ENCODE measurements at places on chromosomes 6 and 20.

DNA sequence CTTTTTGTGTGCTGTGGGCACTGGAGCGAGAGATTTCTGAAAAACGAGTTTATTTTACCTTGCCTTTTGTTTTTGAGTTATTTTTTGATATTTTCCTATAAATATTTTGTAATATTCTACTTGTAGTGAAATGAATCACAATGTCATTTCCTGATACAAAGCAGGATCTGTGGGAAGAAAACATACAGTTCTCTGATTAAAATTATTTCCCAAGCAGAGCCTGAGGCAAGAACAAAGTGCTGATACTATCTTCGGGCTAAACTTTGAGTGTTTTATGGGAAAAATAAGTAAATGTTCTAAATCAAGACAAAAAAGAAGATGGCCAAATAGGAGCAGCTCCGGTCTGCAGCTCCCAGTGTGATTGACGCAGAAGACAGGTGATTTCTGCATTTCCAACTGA is 33.7 kb upstream of the ELOVL5 start:
- no peak for DNase-seq

DNA sequence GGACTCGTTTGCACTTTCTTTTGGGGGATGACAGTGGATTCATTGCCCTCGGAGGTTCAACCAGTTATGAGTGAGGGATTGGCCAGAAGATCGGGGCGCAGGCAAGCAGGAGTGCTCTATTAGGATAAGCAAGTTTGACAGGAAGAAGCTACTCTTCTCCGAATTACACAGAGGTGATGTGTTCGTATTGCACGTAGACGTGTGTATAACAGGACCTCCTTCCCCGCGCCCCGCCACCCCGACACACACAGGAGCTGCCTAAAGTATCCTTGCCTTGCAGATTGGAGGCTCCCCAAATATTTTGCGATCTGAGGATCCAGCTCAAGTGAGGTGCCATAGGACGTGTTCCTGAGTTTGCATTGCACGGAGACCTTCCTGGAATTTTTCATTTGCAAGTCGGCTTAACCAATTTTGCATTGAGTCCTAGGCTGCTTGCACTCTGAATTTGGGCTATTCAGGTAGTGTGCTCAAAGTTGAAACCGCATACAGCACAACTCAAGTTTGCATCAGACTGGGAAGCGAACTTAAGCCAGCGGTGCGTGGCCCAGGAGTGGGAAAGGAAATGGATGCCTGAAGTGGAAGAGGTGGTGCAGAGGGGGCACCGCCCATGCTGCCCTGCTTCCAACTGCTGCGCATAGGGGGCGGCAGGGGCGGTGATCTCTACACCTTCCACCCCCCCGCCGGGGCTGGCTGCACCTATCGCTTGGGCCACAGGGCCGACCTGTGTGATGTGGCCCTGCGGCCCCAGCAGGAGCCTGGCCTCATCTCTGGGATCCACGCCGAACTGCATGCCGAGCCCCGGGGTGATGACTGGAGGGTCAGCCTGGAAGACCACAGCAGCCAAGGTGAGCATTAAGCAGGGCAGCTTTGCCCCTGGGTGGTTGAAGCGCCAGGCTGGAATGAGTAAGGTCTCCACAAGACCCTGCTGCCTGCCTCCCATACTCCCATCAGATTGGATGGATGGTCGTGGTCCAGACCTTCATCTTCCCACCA is 770 bp downstream of the TCF19 start:
- peak; percentile 46 for DNase-seq

DNA sequence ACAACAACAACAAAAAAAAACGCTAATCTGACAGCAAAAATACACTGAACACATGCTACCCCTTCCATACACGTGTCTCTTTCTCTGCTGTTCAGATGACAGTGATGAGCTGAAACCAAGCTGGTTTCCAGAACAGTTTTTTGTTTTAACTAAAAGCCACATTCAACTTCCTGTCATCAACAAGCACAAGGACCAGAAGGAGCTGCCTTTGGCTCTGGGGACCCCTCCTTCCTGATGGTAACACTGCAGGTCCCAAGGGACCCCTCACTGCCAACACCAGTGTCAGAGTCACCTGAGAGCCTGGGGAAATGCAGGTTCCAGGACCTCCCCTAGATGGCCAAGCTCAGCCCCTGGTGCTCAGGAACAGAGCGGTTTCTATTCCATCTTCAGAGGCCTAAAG is 6.0 kb downstream of the CST7 start:
- DNase-seq, result no peak

DNA sequence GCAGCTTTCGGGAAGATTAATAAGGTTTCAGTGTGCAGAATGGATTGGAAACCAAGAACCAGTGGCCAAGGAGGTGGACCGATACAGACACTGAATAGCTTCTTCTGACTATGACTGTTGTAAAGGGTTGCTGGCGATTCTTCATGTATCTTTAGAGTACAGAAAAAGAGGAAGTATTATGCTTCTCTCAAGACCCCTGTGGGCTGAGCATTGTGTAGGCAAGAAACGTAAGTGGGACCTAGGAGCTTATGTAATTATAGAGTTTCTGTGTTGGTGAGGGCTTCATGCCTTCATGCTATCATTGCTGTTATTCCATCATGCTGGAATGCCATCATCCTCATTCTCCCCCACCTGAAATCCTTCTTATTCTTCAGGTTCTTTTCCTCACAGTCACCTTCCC is 105.4 kb upstream of the AKIRIN2 start:
- DNase-seq, result no peak

GRCh38 chr6:147664092-147664491 is 155.6 kb downstream of the SAMD5 start:
- DNase-seq, result no peak

- DNase-seq, result no peak
Measured at GRCh38 chr20:43017241-43018030, 172.3 kb downstream of the PTPRT start.

- DNase-seq, result no peak
Measured at GRCh38 chr6:7122684-7123083, 14.9 kb downstream of the RREB1 start.

DNA sequence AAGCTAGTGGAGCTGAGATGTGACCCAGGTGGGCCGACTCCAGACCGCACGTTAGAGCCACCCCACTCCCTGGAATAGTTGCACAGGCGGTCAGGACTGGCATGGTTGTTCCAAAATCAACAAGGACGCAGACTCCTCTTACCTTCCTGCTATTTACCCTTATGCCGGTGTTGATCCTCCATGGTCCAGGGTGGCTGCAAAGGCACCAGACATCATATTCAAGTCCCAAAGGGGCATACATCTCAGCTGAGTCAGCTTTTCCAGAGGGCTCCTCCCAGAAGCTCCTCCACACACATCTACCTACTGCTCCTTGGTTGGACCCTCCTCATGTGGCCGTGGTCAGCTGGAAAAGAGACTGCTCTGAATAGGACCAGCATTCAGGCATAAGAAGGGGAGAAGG is 112.2 kb downstream of the SYCP2 start:
- DNase-seq, result no peak

- DNase-seq, result no peak
Measured at GRCh38 chr20:57507477-57507876, 17.5 kb downstream of the CTCFL start.

- peak; percentile 54 for DNase-seq
Measured at GRCh38 chr6:5135788-5136376, 50.7 kb downstream of the PPP1R3G start.

DNA sequence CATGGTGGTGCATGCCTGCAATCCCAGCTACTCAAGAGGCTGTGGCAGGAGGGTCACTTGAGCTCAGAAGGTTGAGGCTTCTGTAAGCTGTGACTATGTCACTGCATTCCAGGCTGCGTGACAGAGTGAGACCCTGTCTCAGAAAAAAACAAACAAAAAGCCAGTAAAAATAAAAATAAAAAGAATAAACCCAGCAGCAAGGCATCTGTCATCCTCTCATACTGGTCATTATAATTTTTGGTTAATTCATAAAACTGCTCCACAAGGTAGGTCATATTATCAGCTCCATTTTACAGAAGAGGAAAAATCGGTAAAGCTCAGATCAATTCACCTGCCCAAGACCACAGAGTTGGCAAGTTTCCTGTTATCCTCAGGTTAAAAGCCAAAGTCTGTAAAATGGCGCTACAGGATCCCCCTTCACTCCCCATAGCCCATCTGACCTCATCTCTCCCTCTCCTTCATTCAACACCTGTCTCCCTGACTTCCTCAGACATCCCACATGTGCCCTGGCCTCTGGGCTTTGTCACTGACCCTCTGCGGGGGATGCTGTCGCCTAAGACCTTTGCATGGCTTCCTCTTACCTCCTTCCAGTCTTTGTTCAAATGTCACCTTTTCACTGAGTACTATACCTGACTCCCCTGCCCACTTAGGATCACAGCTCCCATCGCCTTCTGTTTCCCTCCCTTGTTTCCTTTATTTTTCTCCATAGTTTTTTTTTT is 213.2 kb upstream of the ZNF217 start:
- DNase-seq, result no peak

DNA sequence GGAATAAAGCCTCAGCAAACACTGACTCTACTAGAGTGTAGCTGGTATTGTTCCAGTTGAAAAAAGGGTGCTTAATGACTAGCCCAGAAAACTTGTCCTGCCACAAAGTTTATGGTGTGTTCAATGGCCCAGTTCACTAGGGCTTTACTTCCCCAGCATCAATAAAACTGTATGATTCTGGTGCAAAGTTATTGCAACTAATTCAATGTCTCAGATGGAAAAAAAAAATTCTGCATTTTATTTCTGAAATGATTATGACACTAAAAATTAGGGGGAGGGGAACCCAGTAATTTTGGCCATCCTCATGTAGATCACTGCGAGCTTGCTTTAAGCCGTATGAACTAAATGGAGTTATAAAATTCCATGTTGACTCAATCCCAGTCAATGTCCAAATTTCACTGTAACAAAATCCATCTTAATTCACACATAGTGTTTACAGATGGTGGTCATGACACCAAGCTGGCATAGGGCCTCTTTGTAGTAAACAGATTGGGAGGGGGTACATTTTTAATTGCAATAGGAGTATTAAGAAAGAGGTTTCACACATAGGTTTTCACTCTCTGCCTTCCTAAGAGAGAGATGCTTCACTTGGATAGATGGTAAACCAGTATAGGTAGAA is 41.2 kb downstream of the PTPRK start:
- no peak for DNase-seq

DNA sequence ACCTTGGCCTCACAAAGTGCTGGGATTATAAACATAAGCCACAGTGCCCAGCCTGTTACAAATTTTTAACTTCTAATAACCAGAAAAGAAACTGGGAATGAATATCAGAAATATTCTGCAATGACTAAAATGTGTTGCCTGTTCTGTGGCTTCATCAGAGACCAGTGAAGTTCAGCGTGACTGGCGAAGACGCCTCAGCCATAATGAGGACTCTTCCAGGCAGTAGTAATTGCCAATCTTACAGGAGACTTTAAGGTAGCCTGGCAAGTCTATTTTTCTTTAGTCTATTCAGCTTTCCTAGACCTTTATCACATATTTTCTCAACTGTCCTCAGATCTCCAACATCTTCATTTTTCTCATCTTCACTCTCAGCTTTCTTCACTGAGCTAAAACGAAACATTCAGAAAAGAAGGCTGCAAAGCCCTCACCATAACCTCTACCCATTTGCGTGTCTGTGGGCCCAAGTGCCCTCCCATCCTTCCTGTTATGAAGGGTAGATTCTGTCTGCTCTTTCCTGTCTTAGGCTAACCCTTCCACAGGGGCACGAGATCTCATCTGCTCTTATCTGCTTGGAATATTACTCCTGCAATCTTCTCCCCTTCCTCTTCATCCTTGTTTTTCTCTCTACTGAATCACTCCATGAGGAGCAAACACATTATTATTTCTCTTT is 42.0 kb upstream of the OLIG3 start:
- no peak for DNase-seq

GRCh38 chr20:62554214-62554897 is 78.6 kb upstream of the GATA5 start:
- DNase-seq, result no peak

DNA sequence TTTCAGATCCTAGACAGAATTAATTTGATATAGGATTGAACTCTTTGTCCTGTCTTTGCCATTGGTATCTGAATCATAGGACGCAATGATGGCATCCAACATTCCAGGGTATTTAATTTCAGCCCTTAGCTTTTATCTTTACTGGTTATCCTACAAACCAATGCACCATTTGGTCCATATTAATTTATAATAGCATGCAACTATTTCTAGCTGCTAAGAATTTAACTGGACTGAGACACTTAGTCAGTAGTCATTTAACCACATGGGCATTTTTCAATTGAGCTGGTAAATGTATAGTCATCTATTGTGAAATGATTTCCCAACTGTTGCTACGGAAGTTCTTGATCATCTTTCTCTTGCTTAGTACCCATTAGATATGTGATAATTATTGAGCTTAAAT is 141.1 kb downstream of the CD164 start:
- DNase-seq, result no peak

DNA sequence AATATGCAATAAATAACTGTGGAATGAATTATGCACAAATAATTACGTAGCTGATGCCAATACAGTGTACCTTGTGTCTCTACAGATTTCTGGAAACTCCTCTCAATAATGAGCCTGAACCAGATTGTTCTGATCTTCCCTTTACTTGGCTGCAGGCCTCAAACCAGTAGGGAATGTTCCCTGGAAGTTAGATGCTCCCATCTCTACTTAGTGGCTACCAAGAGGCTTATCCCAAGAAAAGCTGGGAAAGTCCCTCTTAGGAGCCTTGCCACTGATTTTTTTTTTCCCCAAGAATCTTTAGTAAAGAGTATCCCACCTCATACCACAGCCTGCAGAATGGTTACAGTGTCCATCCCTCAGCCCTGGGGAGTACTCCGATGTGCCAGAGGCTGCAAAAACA is 702.1 kb downstream of the RFPL4B start:
- DNase-seq, result no peak

GRCh38 chr20:46133886-46134654 is 16.0 kb downstream of the CD40 start:
- no peak for DNase-seq

Data from neural progenitor cell (in vitro differentiated cells).